ENCODE measurements at places on chromosomes 2 and 18.

GRCh38 chr2:36511858-36512603 is 85.9 kb downstream of the FEZ2 start:
- no peak for DNase-seq

- DNase-seq = no peak
Observed at GRCh38 chr2:86295066-86295465, 42.4 kb downstream of the REEP1 start.

GRCh38 chr18:43238429-43238828 is 38.9 kb downstream of the SYT4 start:
- no peak for DNase-seq

DNA sequence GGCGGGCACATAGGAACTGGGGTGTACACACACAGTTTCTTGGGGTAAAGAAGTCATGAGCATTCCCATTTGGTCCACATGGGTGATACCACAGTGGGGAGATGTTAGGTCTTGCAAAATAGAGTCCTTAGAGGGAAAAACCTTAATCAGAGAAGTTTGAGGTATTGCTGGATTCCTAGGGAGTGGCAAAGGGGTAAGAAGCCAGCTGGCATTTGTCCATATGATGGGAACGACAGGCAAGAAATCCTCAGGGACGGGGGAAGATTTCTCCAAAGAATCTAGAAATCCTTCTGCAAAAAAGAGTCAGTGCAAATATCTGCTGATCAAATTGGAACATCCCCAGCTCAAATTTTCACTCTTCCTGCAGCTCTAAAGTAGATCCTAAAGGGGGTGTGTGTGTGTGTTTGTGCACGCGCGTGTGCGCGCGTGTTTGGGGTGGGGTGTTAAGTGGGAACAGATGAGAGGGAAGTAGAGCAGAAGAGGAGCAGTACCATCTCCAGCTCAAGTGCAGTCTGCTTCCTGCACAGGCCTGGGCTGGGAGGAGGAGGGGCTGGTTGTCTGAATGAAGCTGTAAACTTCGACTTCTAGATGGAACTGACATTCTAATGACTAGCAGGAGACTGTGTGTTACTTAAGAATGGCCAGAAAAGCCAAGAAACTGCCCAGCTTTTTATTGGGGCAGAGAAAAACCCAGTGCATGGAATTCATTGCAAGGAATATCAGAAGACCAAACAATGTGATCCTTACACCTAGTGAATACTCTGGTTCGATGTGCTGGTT is 168.0 kb downstream of the SPP2 start:
- DNase-seq = no peak

GRCh38 chr2:14944562-14945346 is 312.2 kb downstream of the LRATD1 start:
- no peak for DNase-seq

- no peak for DNase-seq
Observed at GRCh38 chr2:106563195-106563594, 76.0 kb downstream of the CD8B2 start.

DNA sequence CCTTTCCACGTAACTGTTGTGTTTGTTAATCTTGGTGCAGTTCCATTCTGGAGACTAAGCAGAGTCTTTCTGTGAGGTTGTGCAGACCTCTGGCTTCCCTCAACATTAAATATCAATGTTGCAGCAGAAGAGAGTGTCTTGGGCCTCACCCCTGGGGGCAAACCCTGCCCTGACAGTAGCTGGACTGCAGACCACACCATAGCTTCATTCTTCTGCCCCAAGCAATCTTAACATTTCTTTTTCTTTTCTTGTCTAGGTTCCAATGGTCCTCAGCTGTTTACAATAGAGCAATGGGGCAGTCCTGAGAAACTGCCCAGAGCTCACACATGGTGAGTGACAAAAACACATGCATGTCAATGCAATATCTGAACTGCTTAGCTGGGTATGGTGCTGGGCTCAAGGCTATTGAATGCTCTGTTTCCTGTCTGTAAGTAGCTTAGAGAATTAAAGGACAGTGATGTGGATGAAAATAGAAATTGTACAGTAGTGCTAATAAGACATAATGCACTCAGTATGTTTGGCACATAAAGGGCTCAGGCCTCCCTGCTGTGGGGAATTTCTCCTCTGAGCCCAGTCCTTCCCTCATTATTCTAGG is 237.6 kb downstream of the ALPK2 start:
- DNase-seq = no peak

- DNase-seq = no peak
Observed at GRCh38 chr18:34023471-34023870, 201.2 kb downstream of the NOL4 start.

DNA sequence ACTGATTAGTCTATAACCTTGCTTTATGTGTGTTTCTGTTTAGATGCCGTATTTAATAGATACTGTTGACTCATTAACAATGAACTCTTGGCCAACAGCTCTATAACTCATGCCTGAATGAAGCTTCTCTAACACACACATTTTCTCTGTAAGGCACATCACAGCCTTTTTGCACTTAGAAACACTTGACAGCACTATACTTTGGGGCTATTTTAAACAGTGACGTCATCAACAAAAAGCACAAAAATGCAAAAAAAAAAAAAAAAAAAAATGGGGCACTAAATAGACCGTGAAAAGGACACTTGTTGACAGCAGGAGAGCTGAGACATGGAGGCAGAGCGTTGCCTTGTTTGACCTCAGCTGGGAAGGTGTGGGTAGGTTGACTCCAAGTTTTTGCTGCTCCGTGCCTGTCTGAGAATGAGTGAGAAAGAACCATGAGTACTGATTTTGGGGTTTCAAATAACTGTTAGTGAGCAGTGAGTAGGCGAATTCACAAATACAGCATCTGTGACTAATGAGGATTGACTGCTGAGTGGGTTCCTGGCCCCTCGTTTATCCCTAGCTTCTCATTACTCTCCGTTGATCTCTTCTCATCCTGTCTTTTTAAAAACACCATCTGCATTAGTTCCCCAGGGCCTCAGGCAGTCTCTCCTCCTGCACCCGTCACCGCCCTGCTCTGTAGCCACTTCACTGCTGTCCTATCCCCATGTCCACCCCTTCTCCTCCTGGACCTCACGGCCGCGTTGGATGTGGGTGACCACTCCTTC is 24.4 kb downstream of the SPP2 start:
- no peak for DNase-seq

DNA sequence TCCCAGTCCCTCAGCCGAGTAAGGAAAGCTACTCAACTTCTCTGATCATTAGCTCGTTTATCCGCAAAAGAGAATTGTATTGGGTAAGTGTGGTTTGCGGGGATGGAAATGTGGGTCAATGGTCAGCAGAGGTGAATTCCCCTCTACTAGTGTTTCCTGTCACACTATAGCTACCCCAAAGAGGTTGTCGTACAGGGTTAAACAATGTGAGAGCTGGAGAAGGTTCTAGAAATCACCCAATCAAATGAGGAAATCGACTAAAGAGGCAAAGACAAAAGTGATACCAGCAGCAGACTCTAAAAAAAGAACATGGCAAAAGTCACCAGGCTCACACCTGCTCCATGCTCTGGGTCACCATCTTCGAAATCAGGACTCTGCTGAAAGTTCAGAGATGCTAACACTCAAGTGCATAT is 144.7 kb upstream of the ITGA4 start:
- DNase-seq = no peak

DNA sequence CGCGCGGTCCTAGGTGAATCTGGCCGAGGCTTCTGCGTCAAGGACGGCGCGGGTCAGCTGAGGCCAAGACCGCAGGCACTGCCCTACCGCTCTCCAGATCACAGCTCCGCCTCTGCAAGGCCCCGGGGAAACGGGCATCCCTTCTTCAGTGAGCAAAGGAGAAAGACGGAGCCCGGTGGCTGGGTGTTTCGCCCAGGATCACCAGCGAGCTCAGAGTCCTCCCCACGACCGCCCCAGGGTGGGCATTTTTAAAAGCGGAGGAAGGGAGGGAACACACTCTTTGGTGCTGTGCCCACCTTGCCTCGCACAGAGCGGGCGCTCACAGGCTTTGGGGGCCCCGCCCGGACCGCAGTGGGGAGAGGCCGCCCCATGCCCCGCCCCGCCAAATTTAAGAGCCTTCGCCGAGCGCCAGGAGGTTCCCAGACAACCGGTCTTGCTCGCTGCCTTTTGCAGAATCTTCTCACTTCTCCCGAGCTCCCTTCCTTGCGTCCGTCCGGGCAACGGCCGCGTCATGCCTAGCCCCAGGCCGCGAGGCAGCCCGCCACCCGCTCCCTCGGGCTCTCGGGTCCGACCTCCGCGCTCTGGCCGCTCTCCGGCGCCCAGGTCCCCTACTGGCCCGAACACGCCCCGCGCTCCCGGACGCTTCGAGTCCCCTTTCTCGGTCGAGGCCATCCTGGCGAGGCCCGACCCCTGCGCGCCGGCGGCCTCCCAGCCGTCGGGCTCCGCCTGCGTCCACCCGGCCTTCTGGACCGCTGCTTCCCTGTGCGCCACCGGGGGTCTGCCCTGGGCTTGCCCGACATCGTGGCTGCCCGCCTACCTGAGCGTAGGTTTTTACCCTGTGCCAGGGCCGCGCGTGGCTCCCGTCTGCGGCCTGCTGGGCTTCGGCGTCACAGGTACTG is at the start of gene NOTO:
Gene NOTO (plus strand): TSS at position 419 of the 899 bp plus-strand sequence. CDS start 93 bp downstream, at position 512.
- no peak for DNase-seq

DNA sequence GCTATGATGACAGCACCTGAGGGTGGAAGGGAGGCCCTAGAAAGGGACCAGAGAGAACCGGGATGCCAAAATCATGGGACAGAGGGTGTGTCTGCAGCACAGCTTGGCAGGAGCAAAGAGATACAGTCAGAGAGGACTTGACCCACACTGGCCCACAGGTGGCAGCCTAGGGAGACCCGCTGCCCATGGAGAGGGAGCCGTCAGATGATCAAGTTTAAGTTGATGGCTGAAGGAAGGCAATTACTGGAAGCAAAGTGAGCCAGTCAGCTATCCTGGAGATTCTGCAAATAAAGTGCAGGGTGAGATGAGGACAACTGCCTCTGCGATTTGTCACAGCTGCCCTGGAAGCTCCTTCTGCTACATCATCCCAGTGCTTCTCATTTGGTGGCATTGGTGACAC is 74.0 kb downstream of the CMPK2 start:
- no peak for DNase-seq
